Fibroblast of skin of scalp (primary cell): ENCODE measurements at places on chromosomes 2 and 18.

GRCh38 chr2:229205704-229206103 lies 65.4 kb downstream of the PID1 start:
- DNase-seq = no peak

DNA sequence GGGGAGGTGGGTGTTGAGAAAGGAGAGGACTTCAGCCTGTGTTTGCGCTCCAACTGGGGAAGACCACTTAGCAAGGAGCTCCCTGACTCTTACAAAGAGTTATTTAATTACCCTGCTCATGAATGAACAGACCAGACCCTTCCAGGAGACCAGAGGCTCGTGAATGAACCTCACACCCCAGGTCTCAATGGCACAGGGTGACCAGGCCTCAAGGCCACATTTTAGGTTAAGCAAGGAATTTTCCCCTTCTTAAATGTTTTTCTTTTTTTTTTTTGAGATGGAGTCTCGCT lies 25.3 kb downstream of the SMAD7 start:
- no peak for DNase-seq

- DNase-seq = no peak
Observed at GRCh38 chr2:233822781-233823730, 31.3 kb downstream of the HJURP start.

DNA sequence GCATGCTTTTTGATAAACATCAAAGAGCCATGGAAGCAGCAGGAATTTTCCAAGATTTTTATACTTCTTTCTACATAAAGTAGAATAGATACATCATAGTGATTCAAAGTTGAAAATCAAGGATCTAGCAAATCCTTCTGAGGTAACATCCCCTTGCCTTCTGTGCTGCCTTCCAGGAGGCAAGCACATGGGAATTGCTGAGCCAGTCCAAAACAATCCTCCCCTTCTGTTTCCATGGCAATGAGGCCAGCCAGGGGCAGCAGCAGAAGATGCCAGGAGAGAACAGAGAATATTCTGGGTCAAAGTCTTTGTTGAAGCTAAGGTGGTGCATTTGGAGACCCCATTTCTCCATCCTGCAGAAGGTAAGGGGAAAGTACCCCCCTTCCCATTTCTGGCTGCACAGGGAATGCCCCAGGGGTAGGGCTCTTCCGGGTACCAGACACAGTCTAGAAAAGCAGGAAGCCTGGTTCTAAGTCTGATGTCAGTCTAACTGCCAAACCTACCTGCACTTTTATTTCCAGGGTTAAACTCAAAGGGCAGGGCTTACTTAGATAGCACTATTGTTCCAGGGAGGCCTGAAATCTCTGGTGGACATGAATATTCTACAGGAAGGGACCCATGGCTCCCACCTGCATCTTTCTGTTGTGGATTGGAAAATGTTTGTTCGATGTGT lies 22.1 kb downstream of the CENPA start:
- DNase-seq = peak; percentile 19

DNA sequence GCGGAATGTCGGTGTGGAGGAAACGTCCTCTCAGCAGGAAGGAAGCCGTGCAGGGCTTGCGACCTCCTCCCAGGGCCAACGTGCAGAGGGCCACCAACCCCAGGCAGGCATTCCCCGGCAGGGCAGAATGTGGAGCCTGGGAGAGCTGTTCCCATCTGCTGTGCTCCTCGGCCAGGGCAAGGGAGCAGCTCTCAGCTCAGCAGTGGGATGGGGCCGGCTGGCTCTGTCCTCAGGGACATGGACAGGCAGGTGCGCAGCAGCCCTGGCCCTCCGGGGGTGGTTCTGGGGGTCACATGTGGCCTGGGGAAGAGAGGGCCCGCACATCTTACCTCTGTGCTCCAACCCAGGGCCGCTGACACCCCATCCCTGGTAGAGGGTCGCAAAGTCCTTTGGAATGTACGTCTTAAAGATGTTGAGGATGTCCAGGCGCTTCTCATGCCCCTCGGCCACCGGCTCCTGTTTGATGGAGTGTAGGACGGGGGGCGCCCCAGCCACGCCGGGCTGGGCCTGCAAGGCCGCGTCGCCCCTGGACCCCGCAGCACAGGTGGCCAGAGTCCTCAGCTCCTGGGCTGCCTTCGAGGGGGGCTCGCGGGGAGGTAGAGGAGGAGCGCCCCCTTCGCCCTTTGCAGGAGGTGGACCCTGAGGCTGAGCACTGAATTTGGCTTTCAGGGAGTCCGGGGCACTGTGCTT lies 116.4 kb downstream of the ZNF516 start:
- DNase-seq = no peak

DNA sequence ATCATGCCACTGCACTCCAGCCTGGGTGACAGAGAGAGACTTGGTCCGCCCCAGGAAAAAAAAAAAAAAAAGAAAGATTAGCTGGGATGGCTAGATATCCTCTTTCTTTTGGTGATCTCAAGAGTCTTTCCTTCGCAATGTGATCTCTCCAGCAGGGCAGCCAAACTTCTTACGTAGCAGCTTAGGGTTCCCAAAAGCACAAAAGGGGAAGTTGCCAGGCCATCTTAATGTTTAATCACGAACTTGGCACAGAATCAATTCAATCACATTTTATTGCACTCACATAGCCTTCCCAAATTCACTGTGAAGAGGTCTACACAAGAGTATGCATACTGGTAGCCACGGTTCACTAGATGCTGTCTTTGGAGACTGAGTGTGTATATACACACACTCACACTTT lies 53.1 kb downstream of the VIL1 start:
- DNase-seq = no peak

- peak; percentile 67 for DNase-seq
Observed at GRCh38 chr2:173424886-173425285, 70.2 kb downstream of the CDCA7 start.

DNA sequence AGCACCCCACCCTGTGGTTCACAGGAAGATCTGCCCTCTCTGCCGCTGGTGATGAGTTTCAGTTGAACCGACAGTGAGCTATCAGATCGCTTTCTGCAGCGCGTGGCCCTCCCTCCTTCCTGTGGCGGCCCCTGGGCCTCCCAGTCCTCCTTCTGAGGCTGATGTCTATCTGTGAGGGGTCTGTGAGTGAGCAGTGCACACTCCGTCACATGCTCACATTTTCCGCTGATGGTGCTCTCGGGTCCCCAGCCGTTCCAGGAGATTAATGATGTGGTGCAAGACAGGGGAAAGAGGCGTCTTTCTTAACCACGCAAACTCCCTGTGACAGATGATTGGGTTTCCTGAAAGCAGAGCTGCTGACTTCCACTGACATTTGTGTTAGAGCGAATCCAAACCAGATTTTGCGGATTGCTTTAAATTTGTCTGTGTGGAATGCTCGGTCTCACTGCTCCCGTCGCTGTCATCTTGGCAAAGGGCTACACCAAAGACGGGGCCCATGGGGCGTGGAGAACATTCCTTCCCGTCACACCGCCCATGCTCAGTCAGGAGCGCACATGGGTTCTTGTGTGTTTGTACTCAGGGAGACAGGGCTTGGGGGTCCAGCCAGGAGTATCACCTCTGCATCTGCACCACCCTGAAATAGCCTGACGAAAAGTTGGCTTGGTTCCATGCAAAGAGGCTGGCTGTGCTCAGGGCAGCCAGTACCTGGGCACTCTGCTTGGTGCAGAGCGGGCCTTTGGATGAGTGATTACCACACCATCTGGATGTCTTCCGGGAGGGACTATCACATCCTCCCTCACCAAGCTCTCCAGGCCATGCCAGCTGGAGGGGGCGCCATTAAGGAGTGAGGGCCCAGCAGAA lies 154.7 kb upstream of the HS6ST1 start:
- peak; percentile 95 for DNase-seq

DNA sequence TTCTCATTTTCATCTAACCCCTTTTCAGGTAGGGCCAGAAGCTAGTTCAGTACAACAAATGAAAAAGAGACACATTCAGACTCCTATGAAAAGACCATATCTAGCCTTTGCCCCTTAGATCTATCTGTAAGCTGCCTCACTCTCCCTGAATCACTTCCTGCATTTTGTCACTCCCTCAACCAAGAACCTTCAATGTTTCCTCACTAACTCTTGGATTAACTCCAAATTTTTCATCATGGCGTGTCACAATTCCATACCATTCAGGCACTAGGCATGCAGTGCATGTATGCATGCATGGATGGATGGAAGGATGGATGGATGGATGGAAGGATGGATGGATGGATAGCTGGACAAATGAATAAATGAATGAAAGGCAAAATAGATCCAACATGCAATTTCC lies 356.9 kb downstream of the TNS1 start:
- peak; percentile 71 for DNase-seq

GRCh38 chr2:9590641-9591040 lies 35.0 kb upstream of the ADAM17 start:
- no peak for DNase-seq

- DNase-seq = peak; percentile 47
Observed at GRCh38 chr18:76524900-76525698, 30.1 kb upstream of the ZNF516 start.

DNA sequence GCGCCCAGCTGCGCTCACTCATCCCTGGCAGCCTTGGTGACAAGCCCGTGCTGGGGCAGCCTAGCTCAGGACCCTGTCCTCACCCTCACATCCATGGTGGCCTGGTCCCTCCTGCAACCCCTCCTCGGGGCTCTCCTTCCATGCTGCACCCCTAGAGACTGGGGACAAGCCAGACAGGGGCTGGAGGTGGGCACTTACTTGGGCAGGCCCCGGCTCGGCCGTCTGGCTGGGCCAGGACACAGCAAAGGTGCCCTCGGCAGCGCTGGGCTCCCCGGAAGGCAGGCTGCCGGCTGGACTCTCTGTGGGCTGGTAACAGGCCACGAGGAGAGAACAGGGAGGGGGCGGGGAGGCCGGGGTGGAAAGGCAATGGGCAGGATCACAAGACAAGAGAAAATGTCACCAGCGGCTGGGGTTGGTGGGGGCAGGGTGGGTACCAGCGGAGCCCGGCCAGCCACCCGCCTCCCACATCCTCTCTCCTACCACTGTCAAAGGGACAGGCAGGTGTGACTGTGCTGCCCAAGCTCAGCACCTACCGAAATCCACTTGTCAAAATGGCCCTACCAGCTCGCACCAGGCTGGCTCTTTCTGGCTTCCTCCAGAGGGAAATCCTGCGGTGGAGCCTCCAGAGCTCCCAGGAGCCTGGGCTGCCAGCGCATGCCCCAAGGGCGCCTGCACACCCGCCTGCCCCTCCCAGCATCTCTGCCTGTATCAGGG lies 54.7 kb downstream of the BIN1 start:
- DNase-seq = no peak

GRCh38 chr2:118729760-118730159 lies 117.7 kb downstream of the EN1 start:
- no peak for DNase-seq

DNA sequence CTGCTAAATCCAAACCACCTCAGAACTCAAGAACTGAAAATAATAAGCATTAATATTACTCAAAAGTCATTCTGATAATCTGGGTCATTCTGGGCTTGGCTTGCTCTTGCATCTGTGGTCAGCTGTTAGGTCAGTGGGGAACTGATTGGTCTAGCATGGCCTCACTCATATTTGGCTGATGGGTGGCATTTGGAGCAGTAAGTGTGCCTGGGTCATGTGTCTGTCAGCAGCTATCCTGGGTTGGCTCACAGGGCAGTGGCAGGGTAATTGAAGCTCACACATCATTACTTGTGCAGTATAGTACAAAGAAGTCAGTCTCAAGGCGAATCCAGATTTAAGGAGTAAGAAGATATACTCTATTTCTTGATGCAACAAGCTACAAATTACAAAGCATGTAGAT lies 9.6 kb downstream of the RPL37A start:
- no peak for DNase-seq

DNA sequence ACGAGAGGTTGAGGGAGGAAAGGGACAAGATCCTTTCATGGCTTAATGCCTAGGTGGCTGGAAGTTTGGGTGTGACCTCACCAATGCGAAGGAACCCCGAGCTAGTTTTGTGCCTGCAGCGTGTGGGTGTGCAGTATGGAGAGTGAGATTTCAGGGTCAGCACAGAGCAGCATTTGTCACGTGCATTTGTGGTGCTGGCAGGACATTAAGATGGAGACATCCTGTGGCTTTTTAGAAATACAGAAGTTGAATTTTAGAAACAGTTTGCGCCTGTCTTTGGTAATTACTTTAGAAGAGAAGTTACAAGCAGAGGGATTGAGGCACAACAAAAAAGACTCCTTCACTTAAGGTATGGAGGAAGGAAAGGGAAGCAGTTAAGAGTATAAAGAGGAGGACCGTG lies 258.2 kb upstream of the THUMPD2 start:
- DNase-seq = no peak

DNA sequence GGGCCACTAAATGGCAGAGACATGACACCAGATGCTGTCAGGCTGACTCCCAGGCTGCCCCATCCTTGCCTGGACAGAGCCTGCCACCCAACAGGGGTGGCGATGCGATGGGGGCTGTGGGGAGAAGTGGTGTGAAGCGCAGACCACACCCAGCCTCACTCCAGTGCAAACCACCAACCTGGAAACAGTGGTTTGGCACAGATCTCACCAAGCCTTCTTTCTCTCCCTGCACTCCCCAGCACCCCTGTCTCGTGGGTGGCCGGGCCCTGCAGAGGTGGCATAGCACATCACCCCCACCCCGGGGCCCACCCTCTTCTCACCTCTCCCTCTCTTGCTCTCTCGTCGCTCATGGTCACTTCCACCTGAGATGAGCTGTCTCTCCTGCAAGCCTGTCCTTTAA lies 32.6 kb downstream of the CIB4 start:
- no peak for DNase-seq

GRCh38 chr2:6741229-6741628 lies 124.5 kb downstream of the CMPK2 start:
- DNase-seq = peak; percentile 6

GRCh38 chr2:65313126-65313953 lies 85.7 kb downstream of the ACTR2 start:
- no peak for DNase-seq

DNA sequence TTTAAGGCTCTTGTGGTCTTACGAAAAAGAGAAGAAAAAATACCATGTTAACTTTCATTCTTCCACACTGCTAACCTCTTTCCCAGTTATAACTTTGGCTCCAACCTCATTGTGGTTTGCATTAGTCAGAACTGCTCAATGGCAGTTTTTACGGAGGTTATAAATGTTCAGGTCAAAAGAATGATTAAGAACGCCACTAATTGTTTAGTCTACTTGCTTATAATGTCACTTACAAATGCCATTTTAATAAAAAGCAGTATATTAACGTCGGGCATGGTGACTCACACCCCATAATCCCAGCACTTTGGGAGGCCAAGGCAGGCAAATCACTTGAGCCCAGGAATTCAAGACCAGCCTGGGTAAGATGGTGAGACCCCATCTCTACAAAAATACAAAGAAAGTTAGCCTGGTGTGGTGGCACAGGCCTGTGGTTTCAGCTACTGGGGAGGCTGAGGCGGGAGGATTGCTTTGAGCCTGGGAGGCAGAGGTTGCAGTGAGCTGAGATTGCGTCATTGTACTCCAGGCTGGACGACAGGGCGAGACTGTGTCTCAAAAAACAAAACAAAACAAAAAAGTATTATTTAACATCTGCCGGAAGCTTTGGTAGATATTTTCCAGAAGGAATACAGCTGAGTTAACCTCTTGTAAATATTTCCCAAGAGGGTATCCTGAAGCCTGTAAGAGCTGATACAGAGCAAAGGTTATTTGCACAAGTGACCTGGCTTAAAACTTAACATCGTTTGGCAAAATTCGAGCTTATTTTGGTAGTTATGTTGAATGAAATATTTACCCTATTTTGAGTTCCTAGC lies 5.1 kb downstream of the AGPS start:
- DNase-seq = peak; percentile 84

- DNase-seq = peak; percentile 57
Observed at GRCh38 chr18:55152801-55153200, 193.5 kb upstream of the CCDC68 start.
